C1 segment of cervical spinal cord (tissue), 14 donors: ENCODE measurements at places on chromosomes 1 and 21.

DNA sequence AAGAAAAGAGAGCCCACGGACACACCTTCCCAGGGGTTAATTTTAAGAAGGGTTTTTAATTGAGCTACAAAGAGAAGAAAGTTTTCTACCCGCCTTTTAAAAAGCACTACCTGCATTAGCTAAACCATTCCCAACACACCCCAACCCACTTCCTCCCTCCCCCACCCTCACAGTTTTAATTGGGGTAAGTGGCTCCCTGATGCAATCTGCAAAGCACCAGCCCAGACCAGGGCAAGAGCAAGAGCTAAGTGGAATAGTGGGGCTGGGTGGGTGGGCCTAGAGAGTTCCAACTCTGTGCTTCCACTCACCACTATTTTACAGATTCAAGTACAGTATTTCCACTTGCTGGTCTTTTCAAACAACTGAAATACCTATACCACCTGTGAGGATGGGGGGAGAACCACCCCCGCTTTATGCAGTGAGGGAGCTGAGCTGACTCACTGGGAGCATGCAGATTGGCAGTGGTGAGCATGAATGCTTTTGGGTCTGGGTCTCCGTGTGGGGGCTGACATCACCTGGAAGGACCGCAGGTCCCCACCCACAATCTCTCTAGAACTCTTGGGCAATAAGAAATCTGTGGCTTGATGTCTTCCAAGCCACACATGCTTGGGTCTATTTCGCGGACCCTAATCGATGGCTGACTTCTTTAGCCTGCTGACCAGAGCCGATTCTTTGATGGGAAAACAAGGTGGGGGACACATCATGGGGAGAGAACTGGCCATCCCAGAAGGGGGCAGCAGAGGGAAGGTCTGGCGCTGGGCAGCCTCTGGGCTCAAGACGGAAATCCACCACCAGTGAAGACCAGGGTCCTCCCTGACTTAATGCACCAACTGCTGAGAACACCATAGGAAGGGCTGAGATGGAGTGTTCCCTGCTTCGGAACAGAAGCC is 95.5 kb downstream of the SSBP3 start:
- no peak for DNase-seq

GRCh38 chr1:197467881-197468280 is 199.8 kb downstream of the CRB1 start:
- no peak for DNase-seq

DNA sequence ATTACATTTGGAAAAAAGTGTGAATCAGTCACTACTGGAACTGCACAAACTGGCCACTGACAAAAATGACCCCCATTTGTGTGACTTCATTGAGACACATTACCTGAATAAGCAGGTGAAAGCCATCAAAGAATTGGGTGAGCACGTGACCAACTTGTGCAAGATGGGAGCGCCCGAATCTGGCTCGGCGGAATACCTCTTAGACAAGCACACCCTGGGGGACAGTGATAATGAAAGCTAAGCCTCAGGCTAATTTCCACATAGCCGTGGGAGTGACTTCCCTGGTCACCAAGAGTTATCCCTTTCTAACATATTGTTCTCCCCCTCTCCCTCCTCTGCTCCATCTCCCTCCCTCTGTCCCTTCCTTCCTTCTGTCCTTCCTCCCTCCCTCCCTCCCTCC is 47.7 kb upstream of the RHOU start:
- DNase-seq, result no peak

- DNase-seq, result no peak
These were observed 107.5 kb downstream of the HIVEP3 start for GRCh38 chr1:41811051-41811795.

GRCh38 chr1:7186382-7187111 is 401.3 kb downstream of the CAMTA1 start:
- no peak for DNase-seq

GRCh38 chr1:220451532-220451931 is 76.4 kb upstream of the MARK1 start:
- no peak for DNase-seq

DNA sequence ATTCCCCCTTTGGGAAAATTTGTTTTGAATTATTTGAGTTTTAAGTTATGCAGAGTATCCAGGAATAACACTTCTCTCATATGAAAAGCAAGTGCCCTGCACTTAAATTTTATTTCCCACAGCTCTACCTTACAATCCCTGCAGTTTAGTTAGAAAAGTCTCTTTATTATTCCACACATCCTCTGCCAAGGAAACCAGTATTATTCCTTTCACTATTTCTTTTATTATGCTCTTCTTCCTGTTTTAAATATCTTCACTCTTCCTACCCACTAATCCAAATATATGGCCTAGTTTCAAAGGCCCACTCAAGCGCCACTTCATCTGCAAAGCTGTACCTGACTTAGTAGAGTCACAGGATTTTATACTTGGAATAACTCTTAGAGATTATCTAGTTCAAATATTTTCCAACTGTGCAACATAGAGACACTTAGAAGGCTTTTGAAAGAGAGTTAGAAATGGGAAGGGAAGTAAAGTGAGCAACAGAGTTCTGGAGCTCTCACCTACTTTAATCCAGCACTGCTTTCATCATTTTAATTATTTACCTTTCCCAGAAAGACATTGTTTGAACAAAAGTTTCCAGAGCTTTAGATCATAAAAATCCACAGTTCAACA is 97.2 kb upstream of the LYPLAL1 start:
- DNase-seq, result no peak

DNA sequence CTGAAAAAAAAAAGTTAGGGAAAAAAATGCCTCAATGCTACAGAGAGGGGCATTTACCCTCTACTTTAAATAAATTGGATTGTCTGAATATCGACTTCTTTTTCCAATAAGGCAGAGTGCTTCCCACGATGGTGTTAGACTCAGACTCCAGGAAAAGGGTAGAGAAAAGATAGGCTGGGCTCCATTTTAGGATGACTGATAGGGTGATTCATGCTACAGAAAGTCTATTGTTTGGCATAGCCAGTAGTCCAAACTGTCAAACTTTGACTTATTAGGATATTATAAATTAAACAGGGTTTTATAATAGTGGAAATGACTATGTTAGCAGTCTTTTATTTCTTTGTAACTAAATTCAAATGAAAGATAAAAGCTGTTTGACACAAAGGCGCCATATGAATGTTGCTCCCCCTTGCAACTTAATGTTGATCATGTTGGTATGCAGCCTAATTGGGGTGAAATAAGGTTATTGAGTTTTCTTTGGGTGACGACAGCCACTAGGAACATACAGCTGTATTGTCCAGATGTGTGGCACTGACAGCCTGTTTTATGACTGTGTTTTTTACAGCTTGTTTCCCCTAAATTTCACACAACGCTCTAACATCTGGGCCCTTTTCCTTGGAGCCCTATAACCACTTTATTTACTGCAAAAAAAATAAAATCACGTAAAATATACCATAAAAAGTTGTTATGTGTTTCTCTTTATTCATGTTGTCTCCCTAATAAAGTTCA is 69.3 kb downstream of the SPAG17 start:
- no peak for DNase-seq

- DNase-seq, result no peak
These were observed 195.2 kb upstream of the RAB4A start for GRCh38 chr1:229075716-229076115.

DNA sequence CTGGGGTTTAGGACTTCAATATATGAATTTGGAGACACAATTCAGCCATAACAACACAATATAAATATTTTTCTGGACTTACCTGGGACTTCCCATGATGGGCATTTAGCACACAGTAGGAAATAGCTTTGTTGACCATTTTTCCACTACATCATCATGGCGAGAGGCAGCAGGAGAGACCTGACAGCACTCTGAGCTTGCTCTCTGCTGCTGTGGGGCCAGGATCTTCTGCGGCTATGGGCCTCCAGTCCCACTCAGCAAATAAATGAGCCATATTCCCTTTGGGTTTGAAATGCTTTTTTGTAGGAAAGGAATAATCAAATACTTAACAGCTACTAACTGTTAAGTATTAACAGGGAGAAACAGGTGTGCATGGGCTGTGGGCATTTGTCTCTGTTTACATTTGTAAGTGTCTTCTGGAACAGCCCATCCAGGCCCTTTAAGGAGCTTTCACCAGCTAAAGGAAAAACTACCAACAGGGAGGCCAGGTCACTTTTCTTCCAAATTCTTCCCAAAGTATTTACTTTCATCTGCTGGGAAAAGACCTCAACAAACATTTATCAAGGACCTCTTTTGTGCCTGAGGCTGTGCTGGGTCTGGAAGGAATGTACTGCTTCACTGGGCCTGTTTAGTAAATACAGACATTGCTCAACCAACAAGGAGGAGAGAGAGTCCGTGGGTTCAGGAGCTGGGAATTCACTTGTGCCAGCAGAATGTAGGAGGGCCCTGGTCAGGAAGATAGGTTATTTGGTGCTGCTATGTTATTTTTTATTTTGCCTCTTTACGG is 133.2 kb downstream of the LRIG2 start:
- DNase-seq, result no peak

- no peak for DNase-seq
These were observed 143.7 kb upstream of the ETS2 start for GRCh38 chr21:38661889-38662568.

- DNase-seq, result peak; percentile 88
These were observed at the start of gene RHOU for GRCh38 chr1:228734881-228735801. RHOU (plus strand) TSS chr1:228735479; CDS start chr1:228735743, 264 bp downstream.

GRCh38 chr1:246798606-246799496 is 74.6 kb downstream of the SCCPDH start:
- DNase-seq, result no peak

- no peak for DNase-seq
These were observed 170.8 kb downstream of the ADSS2 start for GRCh38 chr1:244280859-244281258.

GRCh38 chr1:179929955-179930798 is 24.4 kb upstream of the CEP350 start:
- no peak for DNase-seq

DNA sequence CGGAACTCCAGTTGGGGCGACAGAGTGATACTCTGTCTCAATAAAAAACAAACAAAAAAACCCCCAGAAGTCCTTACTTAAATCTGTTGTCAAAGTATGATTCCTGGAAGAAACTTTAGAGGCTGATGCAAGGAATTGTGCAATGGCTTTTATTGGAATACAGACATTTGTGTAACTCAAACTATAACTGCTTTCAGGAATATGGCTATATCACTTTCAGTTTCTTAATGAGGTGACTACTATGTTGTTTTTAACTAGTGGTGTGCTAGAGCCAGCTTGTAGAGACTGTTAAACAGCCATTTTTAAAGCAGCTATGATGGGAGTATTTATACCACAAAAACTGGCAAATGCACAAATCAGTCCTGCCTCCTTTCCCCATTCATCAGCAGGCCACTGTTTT is 22.7 kb upstream of the DNAJC28 start:
- no peak for DNase-seq

DNA sequence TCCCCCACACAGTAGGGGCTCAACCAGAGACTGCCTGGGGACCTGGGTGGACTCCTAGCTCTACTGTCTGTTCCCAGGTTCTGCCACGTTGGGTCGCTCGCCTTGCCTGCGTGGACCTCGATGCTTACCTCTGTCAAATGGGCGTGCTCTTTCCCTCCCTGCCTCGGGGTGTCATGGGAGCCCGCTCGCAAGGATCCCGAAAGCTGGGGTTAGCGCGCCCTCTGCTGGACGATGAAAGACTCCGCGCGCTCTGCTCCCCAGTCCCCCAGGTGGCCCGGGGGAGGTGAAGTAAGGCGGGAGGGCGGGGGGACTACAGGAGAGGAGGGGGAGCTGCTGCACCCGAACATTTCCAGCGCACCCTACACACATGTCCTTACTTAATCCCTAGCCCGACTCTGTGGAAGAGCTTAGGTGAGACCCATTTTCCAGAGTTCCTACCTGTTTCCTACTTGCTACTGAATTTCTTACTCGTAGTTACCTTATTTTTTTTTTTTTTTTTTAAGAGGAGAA is 2.3 kb upstream of the BSND start:
- peak; percentile 42 for DNase-seq

DNA sequence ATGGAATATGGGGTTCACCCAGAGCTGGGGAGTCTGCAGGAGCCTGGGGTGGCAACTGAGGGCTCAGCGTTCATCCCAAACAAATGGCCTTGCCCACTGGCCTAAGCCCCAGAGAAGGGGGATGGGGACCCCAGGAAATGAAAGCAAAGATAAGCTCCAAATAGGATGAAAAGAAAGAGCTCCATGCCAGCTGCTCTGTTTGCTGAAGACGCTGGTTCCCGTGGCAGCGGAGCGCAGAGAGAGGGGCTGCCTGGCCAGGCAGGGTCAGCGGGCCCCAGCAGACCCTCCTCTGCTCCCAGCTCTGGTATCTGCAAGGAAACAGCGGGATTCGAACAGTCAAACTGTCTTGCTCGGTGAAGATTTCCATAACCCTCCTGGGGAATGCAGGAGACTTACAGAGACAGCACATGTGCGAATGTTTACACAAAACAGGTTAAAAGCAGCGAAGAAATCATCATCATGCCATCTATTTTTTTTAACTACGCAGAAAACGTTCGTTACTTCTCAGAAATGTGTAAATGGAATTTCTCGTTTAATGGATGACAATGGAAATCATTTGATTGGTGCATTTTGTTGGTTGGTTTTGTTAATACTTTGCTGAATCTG is 94.4 kb downstream of the PDE9A start:
- no peak for DNase-seq

DNA sequence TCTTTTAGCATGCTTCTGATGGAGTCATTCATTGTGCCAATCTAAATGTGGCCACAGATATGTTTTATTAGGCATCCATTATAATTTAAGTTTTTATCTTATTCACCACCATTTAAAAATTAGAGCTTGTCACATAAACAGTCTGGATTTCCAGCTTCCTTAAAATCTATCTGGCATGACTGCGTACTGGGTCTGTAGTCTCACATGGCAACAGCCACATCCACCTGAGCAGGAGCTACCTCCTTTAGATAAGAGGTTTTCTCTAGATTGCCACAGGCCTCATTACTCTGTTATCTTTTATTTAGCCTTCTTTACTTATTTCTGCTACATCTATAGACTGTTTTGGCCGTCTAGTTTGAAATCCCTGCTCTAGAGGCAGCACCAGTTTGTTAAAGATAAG is 29.1 kb downstream of the B3GALT2 start:
- DNase-seq, result no peak

GRCh38 chr1:204583909-204584632 is 67.9 kb downstream of the MDM4 start:
- DNase-seq, result peak; percentile 46

GRCh38 chr1:65717815-65718454 is 74.8 kb upstream of the PDE4B start:
- DNase-seq, result no peak

- DNase-seq, result peak; percentile 71
These were observed 683 bp downstream of the LRRC8B start for GRCh38 chr1:89525169-89525855.

- DNase-seq, result no peak
These were observed 55.8 kb downstream of the ROR1 start for GRCh38 chr1:63829349-63830327.

DNA sequence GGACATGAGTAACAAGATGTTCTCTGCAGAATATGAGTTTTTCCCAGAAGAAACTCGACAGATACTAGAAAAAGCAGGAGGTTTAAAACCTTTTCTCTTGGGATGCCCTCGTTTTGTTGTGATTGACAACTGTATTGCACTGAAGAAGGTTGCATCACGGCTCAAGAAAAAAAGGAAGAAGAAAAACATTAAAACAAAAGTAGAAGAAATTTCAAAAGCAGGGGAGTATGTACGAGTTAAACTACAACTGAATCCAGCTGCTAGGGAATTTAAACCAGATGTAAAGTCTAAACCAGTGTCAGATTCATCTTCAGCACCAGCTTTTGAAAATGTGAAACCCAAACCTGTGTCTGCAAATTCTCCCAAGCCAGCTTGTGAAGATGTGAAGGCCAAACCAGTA is 92.5 kb downstream of the TTC3 start:
- DNase-seq, result no peak

GRCh38 chr21:34129901-34130715 is 56.7 kb downstream of the MRPS6 start:
- DNase-seq, result no peak

- DNase-seq, result no peak
These were observed 141.7 kb upstream of the NRIP1 start for GRCh38 chr21:15206514-15206913.
